ENCODE measurements at places on chromosomes 1 and 21. TPM values are rescaled to one million over a fixed set of nuclear protein-coding genes. Genes with fewer than 3 reads are reported as not detected.

RAVER2 gene
- total RNA-seq = 9.4 TPM

DNA sequence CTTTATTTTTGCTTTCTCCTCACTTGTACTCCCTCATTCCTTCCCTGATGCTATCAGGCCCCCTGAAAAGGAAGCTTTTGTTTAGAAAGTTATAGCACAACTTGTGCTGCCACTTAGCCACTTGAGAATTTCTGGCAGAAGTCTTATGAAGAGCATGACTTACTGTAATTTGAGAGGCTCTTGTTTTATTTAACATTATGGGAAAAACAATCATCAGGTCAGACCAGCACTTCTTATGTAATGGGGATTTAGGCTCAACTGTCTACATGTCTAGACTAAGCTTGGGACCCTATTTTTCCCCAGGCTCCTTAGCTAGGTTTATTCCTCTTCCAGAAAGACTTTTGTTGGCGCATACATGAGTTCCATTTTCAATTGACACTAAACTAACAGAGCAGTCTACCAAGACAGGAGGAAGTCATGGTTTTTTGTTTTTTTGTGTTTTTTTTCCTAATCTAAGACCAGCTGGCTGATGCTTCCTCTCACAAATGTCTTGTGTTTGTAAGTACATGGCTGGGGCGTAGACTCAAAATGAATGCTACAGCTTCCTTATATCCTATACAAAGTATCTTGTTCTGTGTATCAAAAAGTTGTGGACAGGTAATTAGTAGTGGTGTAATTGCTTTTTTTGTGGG, 31.5 kb downstream of the TNFSF4 start:
- no peak for DNase-seq

DNA sequence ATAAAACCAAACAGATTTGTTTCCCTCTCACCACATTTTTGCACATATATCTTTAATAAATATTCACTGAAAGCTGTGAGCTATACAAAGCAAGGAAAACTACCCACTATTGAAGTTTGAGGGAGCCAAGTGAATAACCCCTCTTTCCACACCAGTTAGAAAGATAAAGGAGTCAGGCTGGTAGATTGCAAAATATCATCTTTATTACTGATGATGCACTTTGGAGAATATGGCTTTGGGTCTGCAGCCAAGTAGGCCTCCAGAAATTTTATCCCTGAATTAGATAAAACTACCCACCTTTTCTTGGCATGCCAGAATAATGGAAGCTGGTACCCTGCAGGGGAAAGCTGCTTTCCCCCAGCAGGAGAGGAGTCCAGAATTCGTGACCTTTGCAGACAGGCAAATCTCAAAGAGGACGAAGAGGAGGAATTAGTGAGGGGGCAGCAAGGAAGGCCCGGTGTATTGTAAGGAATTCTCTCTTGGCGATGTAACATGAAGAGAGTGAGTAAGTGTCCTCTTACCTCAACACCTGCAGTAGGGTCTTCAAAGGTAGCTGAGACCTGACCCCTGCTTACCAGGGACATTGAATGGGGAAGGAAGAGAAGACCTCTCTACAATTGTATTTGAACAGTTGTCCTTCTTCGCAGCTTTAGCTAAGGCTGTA, 84.7 kb downstream of the LRRC8D start:
- no peak for DNase-seq

PTGFR gene
- 3.7 TPM for total RNA-seq

C1orf174 gene
- 16.8 TPM for total RNA-seq

GRCh38 chr1:200670242-200671118, 773 bp upstream of the DDX59 start:
- peak; percentile 80 for DNase-seq

- no peak for DNase-seq
Measured at GRCh38 chr1:169110689-169111447, 4.4 kb downstream of the ATP1B1 start.

RFX5 gene
- total RNA-seq = 46.6 TPM

- DNase-seq = peak; percentile 87
Measured at GRCh38 chr1:16187748-16188401, 24.6 kb downstream of the ARHGEF19 start.

DNA sequence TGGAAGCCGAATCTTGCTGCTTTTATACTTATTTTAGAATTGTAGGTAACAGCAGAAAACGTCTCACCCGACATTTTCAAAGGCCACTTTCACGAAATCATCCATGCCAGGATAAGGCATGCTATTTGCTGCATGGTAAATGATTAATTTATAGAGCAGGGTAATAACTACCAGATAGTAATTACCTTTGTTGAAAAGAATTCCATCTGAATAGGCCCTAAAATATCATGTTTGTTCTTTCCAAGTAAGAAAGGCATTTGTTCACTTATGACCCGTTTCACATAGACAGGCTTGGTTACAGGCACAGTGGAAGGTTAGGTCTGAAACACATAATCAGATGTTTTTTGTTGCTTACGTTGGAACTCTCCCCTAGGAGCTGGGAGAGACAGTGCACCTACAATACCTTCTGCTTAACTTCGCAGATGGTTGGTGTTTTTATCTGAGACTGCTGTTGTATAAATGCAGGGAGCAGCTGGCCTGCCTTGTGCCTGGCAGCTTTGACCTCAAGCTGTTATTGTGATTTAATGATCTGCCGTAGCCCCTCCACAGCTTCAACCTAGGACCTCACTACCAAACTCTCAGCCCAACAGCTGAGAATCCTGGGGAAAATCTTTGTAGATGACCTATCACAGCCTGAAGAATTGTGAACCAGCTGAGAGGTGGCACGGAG, 1.6 kb downstream of the SLC44A3 start:
- DNase-seq = peak; percentile 80

DNA sequence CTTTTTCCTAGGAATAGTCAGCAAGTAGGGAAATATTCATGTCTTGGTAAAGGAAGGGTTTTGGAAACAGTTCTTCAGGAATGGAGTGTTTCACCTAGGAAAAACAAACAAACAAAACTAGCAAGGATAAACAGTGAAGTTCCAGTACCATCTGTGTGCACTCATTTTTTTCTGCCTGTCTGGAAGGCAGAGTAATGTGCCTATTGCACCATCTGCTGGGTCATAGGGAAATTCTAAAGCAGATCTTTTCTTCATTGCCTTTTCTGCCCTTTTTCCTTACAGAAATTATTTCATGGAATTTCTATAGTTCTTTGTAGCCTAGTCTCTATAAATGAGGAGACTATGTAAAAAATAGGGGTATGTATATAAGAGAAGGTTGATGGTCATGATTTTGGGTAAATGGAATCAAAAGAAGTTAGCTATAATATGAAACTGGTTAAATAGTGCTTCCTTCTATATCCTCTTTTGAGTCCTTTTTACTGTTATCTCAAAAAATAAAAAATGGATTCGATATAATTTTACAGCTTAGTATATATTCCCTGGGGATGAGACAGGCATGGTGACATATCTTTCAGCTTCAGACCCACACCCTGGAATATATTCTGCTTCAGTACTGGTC, 3.4 kb upstream of the HRNR start:
- DNase-seq = no peak

GRCh38 chr1:74362691-74363090, 127.5 kb downstream of the TNNI3K start:
- DNase-seq = no peak

DNA sequence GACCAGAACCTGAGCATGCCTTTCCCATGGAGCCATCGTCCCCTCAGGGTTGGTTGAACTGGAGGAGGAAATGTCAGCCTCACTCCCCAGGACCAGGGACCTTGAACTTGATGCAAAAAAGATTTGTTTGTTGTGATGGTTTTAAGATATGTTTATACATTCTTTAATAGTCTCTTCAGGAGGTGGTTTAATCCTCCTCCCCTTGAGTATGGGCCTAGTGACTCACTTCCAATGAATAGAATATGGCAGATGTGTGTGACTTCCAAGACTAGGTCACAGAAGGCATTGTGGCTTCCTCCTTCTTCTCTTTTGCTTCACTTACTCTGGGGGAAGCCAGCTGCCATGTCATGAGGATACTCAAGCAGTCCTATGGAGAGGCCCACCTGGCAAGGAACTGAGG, 81.7 kb upstream of the WNT4 start:
- no peak for DNase-seq

GNPAT gene
- total RNA-seq = 31.2 TPM

SPATA17 gene
- total RNA-seq = 5.7 TPM

GRCh38 chr1:30977511-30977910, 69.0 kb upstream of the SDC3 start:
- DNase-seq = no peak

- peak; percentile 85 for DNase-seq
Measured at GRCh38 chr1:53545663-53546408, 86.6 kb downstream of the DMRTB1 start.

DUSP23 gene
- 128 TPM for total RNA-seq

DNA sequence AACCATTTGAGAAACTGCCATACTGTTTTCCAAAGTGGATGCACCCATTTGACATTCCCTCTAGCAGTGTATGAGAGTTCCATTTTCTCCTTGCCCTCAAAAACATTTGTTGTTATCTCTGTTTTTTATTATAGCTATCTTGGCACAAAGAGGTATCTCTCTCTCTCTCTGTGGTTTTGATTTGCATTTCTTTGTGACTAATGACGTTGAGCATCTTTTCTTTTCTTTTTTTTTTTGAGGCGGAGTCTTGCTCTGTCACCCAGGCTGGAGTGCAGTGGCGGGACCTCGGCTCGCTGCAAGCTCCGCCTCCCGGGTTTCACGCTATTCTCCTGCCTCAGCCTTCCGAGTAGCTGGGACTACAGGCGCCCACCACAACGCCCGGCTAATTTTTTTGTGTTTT, 17.4 kb upstream of the ZMYM6 start:
- no peak for DNase-seq

GRCh38 chr1:34744851-34745250, 10.0 kb upstream of the GJB5 start:
- DNase-seq = no peak

DNA sequence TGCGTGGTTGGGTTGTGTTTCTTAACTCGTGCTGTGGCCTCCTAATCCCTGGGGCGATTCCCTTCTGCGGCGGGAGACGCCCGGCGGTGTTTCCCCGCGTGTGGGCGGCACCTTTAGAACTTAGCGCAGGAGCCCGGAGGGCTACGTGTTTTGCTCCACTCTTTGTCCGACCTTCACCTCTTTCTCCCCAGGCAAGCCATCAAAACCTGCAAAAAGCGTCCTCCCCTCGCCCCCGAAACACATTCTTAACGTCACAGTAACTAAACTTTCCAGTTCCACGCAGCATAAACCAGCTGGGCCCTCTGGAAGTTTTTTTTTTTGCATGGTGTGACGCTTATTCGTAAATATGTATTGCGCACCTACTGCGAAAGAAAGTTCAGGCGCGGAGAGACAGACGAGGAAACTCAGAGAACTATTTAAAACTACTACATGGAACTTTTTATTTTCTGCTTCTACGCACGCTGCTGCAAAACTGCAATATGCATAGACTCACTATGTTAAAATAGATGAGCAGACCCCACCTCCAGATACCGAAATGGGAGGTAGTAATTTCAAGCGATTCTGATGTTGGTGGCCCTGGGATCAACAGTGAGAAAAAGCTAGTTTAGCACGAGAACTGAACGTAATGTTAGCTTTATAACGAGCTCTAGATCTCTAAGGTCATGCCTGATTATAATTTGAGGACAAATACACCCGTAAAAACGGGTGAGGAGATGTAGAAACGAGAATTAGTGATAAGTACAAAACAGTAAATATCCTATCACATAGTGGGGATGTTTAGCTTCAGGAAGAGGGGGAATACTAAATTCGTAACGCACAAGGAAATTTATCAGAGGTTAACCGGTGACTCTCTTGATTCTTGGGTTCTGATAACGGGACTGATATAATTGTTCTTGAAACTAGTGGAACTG, 920 bp downstream of the MTR start:
- DNase-seq = no peak

- DNase-seq = no peak
Measured at GRCh38 chr1:180922631-180923015, 9.9 kb downstream of the KIAA1614 start.

GRCh38 chr1:178342745-178343144, 154.0 kb downstream of the CLEC20A start:
- DNase-seq = peak; percentile 29

DNA sequence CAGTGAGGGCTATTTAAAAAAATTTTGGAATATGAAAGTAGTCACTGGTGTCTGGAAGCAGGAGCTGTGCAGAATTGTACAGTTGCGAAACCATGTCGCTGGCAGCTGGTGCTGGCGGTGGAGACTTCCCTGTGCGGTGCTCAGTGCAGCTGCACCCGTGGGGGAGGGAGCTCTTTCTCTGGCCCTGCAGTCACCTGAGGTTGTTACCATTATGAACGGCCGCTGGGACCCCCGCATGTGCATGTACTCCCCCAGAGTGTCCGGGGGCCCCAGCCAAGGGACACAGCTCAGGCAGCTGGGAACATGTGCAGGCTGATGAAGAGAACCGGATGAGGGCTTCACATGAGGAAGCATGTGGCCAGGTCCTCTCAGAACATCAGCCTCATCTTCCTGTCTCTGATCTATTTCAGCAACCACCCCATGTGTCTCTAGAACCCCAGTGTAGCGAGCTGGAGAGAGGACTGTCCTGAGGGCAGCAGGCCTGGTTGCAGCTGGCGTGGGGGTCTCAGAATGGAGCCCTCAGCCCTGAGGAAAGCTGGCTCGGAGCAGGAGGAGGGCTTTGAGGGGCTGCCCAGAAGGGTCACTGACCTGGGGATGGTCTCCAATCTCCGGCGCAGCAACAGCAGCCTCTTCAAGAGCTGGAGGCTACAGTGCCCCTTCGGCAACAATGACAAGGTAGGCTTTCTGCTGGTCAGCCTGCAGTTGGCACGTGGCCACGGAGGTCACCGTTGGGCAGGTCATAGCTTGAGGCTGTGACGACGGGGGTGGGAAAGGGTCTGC, at the start of gene TRPM2:
Gene TRPM2 (plus strand): TSS at position 431 of the 780 bp plus-strand sequence. CDS start 80 bp downstream, at position 511.
- peak; percentile 44 for DNase-seq

DNA sequence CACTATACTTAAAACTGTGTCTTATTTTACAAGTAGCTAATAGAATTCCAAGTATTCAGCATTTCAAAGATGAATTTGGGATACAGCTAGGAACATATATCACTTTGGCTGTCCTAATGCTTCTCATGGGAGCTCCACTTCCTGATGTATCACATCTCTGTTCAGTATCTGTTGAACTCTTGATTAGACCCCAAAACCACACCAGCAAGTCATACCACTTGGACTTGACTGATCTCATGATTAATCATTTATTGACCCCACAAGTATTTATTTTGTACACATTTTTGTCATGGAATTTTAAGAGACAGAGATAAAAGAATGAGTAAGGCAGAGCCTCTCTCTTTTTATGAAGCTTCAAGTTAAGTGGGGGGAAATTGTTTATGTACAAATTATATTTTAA, 30.0 kb downstream of the TMPRSS15 start:
- peak; percentile 1 for DNase-seq

GRCh38 chr1:94925561-94926125, 1.3 kb downstream of the CNN3 start:
- DNase-seq = peak; percentile 92

GRCh38 chr1:30778154-30778978, 20.8 kb upstream of the LAPTM5 start:
- peak; percentile 76 for DNase-seq

- DNase-seq = no peak
Measured at GRCh38 chr1:88744142-88744541, 60.1 kb downstream of the PKN2 start.

IRF6 gene
- total RNA-seq = 37.1 TPM

RPE65 gene
- not detected for total RNA-seq

GRCh38 chr1:94012708-94013366, 103.6 kb upstream of the GCLM start:
- DNase-seq = no peak

RSPH1 gene
- 12.0 TPM for total RNA-seq

ARHGEF16 gene
- total RNA-seq = 39.3 TPM

UBASH3A gene
- total RNA-seq = 2.7 TPM

CACNA1S gene
- total RNA-seq = not detected

GRCh38 chr1:27060891-27061290, 48.2 kb upstream of the TENT5B start:
- no peak for DNase-seq

SLC25A34 gene
- total RNA-seq = 1.5 TPM

GRCh38 chr1:155277902-155278688, 832 bp downstream of the HCN3 start:
- peak; percentile 89 for DNase-seq
